ENCODE measurements at places on chromosomes 12 and 14.

DNA sequence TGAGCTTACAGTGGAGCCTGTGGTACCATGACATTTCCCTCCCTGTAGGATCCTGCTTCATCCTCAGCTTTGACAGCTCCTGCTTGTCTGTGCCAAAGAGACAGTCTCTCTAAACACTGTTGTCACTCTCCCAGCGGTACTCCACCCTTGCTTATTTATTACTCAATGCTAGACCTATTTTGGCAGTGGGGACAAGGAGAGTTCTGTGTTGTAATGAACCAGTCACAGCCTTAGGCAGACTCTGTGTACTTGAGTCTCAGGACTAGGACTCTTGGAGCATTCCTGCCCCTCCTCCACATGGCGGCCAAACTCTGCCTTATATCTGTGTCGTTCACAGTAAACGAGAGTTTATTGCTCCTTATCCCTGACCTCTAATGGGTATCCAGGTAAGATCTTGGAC, 70.9 kb downstream of the PIK3C2G start:
- no peak for DNase-seq

DNA sequence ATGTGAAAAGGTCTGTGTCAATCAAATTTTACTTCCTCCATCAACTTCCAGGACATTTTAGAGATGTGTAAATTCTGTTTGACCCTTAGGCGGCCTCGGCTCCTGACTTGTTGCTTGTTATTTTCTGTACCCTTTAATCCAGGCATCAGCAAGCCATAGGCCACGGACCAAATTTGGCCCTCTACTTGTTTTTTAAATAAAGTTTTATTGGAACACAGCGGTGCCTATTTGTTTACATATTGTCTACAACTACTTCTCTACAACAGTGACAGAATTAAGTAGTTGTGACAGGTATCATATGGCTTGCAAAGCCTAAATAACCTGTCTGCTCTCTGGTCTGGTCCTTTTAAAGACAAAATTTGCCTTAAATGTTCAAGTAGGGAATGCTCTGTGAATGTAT, 132.1 kb downstream of the AACS start:
- no peak for DNase-seq

DNA sequence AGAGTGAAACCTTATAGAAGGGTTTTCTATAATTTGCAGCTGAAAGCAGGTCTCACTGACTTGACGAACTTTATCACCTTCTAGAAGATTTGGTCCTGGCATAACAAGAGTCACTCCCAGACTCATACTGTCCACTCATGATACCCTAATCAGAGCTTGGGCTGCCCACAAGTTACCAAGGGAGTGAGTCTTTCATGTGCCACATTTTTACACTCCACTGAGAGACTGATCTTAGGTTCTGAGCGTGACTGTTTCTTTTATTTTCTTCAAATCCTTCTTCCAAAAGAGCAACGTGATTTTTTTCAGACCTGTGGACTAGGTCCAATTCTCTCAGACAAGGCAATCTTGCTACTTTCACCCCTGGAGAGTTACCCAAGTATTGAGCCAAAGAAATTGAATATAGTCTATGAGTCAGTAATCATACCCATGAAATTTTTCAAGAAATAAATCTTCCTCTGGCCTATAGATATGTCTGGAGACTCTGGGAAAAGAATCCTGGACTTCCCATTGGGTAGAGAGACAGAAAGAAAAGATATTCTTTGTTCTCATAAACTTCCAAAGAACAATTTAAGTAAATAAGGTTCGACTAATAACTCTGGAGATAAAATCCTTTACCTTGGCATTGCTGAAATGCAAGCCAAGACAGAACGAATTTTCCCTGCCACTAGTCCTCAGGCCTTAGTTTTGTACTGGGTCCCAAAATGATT, 26.9 kb downstream of the SIX1 start:
- DNase-seq: no peak

DNA sequence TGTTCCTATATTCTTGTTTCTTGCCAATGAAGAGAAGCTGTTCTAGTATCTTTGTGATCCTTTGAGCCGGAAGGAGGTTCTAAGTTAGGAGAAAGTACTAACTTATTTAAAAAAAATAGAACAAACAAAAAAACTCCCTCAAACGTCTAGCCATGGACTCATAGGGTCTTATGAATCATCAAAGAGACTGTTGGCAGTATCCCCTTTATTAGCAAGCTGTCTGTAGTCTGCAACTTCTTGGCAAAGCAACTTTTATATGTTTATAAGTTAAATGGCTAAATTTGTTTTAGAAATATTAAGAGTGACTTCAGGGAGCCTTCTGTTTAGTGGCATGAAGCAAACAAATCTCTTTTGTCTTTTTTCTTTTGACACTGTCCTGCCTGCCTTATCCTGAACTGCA, 291.9 kb downstream of the FUT8 start:
- no peak for DNase-seq

DNA sequence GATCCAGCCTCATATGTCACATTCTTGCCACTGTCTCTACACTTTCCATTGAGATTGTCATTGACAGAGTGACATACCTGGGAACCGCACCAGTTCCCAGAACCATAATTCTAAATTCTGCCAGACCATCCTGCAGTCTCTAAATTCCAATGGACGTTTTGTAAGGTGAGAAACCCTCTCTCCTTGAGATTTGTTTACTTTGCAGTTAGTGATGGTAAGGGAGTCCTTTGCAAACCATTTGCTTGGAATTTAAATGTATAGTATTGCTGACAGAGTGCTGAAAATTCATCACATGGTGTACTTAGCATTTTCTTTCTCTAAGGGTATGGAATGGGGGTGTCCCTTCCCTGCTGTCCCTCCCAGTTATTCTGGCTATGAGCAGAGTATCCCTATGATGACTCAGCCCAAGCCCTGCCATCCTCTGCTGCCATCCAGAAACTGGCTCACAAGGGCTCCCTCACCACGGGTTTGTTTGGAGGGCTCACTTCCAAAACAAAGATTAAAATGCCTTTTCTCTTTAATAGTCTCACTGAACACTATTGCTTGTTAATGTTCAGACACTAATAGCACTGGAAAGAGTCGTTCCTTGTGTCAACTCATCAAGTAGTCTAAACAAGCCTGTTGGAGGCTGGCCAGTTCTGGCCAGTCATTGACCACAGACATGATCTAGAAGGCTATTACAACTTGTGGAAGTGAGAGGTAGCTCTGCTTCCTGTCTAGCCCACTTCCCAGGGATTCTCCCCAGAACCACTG, 129.0 kb upstream of the HMGA2 start:
- DNase-seq: no peak

- DNase-seq: no peak
These were observed 8.5 kb upstream of the SVOP start for GRCh38 chr12:109029411-109029810.

GRCh38 chr12:93723568-93723930, 46.4 kb downstream of the CRADD start:
- DNase-seq: no peak

GRCh38 chr12:132257955-132258490, 71.4 kb downstream of the GALNT9 start:
- DNase-seq: no peak

Data from NCI-H2081 (cell line).